T-helper 17 cell (primary cell): ENCODE measurements at places on chromosomes 1 and 21.

DNA sequence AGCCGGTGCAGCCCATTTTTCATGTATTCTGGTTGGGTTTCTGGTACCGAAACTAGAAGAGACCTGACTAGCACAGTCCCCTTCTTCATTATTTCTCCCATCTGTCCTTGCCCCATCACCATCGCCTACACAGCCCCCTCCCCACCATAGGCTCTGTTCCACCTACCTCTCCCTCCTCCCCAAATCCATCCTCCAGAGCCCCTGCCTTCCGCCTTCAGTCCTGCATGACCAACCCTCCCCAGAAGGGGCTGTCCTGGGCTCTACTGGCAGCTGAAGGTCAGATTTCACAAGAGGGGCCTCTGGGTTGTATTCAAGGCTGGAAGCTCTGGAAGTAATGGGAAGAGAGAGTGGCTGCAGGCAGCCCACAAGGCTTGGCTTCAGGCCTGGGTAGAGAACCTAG, 55.2 kb downstream of the SDC3 start:
- H3K4me1 ChIP-seq, result peaks cover 11% of the 10 kb centered on the region
- no peak overlapping the region for H3K4me3 ChIP-seq
- peaks cover 41% of the 10 kb centered on the region for H3K27me3 ChIP-seq
- H3K27ac ChIP-seq, result no peak overlapping the region
- peaks cover 3% of the 10 kb centered on the region for H3K36me3 ChIP-seq

DNA sequence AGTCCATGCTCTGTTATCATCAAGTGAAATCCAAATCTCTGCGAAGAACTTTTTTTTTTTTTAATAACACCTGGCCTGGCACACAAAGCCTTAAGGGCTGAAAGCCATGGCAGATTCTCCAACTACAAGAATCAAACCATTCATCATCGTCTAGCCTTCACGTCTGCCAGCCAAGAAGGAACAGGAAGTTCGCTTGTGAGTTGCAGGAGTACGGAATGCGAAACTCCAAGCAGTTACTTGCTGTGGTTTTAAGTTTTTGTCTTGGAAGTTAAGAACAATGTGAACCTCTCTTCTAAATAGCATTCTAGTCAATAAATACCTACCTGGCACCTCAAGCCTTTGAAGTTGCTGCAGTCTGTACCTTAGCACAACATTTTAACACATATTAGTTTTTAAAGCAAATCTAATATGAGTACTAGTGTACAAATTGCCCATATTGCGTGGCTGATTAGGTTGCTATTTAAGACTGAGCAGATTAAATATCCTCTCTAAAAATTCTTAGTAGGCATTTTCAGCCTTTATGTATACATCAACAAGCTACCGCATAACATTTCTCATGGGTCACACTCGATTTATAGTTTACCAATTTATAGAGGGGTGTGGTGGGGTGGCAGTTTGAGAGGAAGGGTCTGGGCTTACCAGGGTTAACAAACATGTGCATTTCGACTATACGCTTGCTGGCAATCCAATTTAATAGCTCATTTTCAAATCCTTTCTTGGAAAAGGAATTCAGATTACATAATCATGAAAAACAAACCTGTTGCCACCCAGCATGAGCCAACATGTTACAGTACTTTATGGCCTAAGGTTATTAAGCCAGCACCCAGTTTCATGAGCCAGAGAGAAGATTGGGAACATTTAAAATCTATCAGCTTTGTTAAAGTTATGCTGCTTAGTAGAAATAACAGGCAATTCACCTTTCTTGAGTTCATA, 22.2 kb upstream of the PTPN14 start:
- DNase-seq, result no peak
- H3K4me3 ChIP-seq, result no peak overlapping the region
- H3K27me3 ChIP-seq, result peaks cover 4% of the 10 kb centered on the region
- no peaks in the 10 kb centered on the region for H3K36me3 ChIP-seq
- no peaks in the 10 kb centered on the region for H3K4me1 ChIP-seq
- no peak overlapping the region for H3K27ac ChIP-seq

- no peaks in the 10 kb centered on the region for H3K27me3 ChIP-seq
- peaks cover 7% of the 10 kb centered on the region for H3K4me1 ChIP-seq
- DNase-seq, result no peak
- peaks cover 3% of the 10 kb centered on the region for H3K36me3 ChIP-seq
These were observed 31.2 kb upstream of the CA6 start for GRCh38 chr1:8914466-8914865.

DNA sequence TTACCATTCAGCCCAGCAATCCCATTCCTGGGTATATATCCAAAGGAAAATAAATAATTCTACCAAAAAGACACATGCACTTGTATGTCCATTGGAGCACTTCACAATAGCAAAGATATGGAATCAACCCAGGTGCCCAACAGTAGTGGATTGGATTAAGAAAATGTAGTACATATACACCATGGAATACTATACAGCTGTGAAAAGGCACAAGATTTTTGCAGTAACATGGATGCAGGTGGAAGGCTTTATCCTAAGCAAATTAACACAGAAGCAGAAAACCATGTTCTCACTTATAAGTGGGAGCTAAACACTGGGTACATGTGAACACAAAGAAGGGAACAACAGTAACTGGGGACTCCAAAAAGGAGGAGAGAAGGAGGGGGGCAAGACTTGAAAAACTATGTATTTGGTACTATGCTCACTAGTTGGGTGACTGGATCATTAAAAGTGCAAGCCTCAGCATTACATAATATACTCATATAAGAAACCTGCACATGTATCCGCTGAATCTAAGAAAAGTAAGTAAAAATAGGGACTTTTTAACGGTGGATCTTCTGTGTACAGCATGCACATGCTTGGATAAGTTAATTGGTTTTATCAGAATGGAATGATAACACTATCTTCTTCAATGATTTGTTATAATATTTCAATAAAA, 3.9 kb upstream of the SHCBP1L start:
- H3K36me3 ChIP-seq, result no peaks in the 10 kb centered on the region
- DNase-seq, result no peak
- H3K27ac ChIP-seq, result no peak overlapping the region
- no peak overlapping the region for H3K4me3 ChIP-seq

GRCh38 chr1:46691997-46692790, 20.5 kb downstream of the TEX38 start:
- peaks cover 2% of the 10 kb centered on the region for H3K4me1 ChIP-seq
- H3K27me3 ChIP-seq, result no peaks in the 10 kb centered on the region
- H3K27ac ChIP-seq, result peak overlapping the region; percentile 54
- H3K4me3 ChIP-seq, result no peak overlapping the region
- H3K36me3 ChIP-seq, result peaks cover 18% of the 10 kb centered on the region

DNA sequence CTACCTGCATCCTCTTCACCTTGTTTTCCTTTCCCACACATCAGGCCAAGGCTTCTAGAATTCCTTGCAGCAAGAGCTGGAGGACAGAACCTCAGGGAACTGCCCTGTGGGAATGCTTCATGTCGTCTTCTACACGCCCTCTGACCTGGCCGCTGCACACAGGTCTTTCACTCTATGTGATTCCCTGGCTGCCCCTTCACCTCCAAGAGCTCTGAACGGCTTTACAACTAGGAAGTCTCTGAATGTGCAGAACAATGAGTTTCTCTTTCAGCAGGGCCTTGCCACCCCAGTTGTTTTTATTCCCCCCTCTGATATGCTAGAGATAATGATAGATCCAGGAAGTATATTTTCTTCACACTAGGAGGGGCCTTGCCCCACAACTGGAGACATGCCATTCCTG, 142.6 kb downstream of the CLIC6 start:
- peaks cover 10% of the 10 kb centered on the region for H3K36me3 ChIP-seq
- H3K27ac ChIP-seq, result peak overlapping the region; percentile 89
- DNase-seq, result no peak
- peak overlapping the region; percentile 31 for H3K4me3 ChIP-seq
- peaks cover 81% of the 10 kb centered on the region for H3K4me1 ChIP-seq

GRCh38 chr1:39268112-39268581, 63.7 kb downstream of the MACF1 start:
- peak overlapping the region; percentile 94 for H3K27ac ChIP-seq
- no peaks in the 10 kb centered on the region for H3K27me3 ChIP-seq
- peak overlapping the region; percentile 95 for H3K4me3 ChIP-seq
- H3K36me3 ChIP-seq, result peaks cover 9% of the 10 kb centered on the region
- H3K4me1 ChIP-seq, result peaks cover 61% of the 10 kb centered on the region

- H3K27me3 ChIP-seq, result no peaks in the 10 kb centered on the region
- no peaks in the 10 kb centered on the region for H3K36me3 ChIP-seq
- H3K27ac ChIP-seq, result no peak overlapping the region
- peaks cover 33% of the 10 kb centered on the region for H3K4me1 ChIP-seq
These were observed 34.5 kb upstream of the LBR start for GRCh38 chr1:225462429-225462713.

GRCh38 chr1:109118089-109118488, 4.2 kb downstream of the ELAPOR1 start:
- no peak overlapping the region for H3K4me3 ChIP-seq
- peaks cover 32% of the 10 kb centered on the region for H3K4me1 ChIP-seq
- peaks cover 3% of the 10 kb centered on the region for H3K36me3 ChIP-seq

DNA sequence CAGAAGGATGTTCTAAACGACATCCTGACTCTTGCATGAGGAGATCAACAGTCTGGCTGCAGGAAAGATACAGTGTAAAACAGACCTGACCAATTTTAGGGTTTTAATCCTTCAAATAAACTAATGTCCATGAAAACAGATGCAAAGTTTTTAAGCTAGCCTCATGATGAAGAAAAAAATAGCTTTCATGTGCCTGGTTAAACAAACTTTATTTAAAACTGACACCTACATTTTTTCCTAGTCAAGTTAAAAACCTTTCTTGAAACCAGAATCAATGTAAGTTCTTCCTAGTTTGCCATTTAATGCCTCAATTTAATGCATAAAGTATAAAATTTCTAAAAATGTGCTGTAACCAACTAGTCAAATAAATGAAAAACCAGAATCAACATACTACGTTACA, 2.9 kb downstream of the WDR26 start:
- H3K4me3 ChIP-seq, result peak overlapping the region; percentile 97
- no peaks in the 10 kb centered on the region for H3K27me3 ChIP-seq
- H3K36me3 ChIP-seq, result peaks cover 4% of the 10 kb centered on the region
- H3K27ac ChIP-seq, result peak overlapping the region; percentile 97
- DNase-seq, result no peak
- H3K4me1 ChIP-seq, result peaks cover 49% of the 10 kb centered on the region

DNA sequence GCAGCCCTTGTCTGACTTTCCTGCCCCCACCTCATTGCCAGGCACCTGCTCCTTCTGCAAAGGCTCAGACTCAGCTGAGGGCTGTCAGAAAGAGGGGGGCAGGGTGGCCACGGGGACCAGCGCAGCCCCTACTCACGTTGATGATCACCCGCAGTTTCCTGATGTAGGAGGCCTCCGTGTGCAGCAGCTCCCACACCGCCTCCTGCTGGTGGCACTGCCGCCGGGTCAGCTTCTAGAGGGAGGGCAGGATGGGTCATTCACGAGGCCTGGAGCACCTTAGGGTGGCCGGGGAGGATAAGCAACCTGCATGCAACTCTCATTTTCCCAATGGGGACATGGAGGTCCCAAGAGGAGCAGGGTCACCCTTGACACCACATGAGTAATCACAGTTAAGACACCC, 6.4 kb upstream of the TNFRSF25 start:
- H3K4me3 ChIP-seq, result no peak overlapping the region
- DNase-seq, result no peak
- H3K27me3 ChIP-seq, result no peaks in the 10 kb centered on the region
- H3K4me1 ChIP-seq, result peaks cover 11% of the 10 kb centered on the region
- H3K27ac ChIP-seq, result no peak overlapping the region
